ENCODE measurements at places on chromosomes 3 and 15.

DNA sequence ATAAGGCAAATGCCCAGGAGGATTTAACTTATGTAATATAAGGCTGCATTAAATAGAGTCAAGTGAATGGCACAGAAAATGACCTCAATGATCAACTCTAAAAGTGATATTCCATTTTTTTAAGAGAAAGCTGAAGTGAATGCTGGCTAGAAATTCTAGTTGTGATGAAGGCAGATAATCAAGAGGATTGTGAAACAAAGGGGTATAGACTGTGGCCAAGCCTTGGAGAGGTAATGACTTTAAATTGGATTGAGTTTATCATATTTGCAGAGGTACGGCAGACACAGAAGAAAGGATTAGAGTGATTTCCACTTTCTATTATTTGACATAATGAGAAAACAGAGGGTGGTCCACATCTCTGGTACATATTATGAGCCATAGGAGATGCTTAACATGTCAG, 269.2 kb downstream of the MECOM start:
- no peak for DNase-seq

DNA sequence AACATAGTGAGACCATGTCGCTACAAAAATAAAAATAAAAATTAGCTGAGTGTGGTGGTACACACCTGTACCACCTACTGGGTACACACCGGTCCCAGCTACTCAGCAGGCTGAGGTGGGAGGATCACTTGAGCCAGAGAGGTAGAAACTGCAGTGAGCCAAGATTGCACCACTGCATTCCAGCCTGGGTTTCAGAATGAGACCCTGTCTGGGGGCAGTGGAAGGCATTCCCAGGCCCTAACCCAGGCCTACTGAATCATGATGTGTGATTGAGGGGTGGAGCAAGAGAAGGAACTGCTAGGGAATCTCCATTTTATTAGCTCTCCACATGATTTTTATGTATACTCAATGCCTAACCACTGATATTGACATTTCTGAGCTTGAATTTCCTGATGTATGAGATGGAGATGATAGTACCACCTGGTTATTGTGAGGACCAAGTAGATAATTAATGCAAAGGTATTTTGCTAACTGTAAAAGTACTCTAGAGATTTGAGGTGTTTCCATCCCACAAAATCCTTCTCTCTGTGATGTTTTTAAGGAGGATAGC, 169.5 kb upstream of the UMPS start:
- no peak for DNase-seq

DNA sequence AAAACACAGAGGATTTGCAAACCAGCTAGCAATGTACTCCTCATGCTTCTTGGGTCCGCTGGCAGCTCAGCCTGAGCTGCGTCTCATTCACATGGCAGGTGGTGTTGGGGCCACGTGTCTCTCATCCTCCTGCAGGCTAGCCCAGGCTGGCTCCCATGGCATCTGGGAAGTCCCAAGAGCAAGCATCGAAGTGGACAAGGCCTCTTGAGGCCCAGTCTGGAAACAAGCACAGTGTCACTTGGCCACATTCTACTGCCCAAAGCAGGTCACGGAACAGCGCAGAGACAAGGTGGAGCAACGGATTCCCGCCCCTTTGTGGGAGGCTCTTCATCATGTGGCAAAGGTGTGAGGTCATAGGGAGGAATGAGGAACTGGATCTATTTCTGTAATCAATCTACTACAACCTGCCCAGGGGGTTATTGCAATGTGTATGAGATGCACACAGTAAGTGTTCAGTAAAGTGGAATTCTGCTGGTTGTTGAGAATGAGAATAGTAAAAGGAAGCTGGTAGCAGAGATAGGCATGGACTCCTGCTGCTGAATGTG, 128.3 kb downstream of the TPRA1 start:
- DNase-seq, result no peak

- no peak for DNase-seq
Measured at GRCh38 chr3:115697263-115698053, 74.1 kb downstream of the GAP43 start.

DNA sequence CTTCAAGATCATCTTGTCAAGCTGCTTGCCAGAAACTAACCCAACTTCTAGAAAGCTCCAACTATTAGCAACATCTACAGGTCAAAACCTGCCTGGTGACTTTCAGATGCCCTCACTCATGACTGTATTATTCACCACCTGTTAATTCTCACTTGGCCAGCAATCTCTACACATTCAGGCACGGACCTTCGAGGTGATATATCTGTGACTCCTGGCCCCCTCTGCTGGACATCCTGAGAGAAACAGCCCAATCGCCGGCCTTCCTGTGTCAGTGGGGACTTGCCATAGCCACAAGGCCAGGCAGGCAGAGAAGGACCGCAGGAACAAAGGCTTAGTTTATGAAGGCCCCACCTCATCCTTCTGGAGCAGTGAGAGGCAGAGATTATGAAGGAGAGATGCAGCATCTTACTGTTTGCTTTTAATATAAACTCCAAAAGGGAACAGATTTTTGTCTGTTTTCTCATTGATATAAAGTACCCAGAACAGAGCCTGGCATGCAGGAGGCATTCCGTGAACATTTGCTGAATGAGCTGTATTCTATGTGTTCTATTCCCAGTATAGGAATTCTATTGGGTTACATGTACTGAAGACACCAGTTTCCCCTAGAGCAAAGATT, 24.4 kb upstream of the OCA2 start:
- DNase-seq, result peak; percentile 26

DNA sequence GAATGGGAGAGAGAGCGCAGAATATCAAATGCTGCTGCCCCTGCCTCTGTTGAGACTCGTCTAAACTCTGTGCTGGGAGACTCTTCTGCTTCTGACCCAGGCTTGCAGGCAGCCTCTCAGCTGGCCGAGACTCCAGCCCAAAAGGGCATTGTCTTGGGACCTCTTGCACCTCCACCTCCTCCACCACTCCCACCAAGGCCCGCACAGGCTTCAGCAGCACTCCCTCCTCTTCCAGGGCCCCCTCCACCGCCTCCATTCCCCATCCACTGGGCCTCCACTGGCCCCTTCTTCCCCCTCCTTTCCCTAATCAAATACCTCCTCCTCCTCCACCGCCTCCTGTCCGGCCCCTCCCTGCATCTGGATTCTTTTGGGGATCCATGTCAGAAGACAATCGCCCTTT, 31.3 kb downstream of the GMNC start:
- no peak for DNase-seq

DNA sequence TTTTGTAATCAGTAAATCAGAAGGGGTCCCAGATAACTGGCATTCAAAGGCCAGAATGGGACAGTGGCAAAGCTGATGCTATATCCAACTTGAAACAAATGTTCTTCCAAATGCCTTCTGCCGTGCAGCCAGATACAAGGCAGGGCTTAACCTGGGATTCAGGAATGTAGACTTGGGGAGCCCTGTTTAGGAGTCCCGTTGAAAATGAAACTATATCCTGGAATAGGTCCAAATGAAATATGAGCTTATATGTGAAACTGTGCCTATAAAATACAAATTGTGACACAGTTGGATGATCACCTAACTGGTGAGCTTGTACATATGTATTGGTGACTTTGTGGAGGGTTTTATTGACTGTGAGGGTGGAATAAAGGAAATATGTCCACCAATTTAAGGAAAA, 28.7 kb downstream of the FRMD4B start:
- no peak for DNase-seq

DNA sequence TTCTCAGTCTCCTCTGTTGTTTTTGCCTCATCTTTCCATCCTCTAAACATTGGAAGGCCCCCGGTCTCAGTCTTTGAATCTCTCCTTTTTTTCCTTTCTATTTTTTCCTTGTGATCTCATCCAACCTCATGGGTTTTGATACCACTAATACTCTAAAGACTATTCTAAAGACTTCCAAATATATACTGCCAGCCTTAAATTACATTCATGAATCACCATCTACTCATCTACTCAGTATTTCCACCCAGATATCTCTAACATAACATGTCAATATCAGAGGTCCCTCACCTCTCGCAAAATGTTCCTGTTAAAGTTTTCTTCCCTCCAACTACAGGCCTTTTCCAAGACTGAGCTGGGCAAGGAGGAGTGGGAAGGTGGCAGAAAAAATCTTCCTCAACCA, 282.5 kb upstream of the TTC14 start:
- no peak for DNase-seq

GRCh38 chr3:51393564-51393963, 2.5 kb downstream of the RBM15B start:
- DNase-seq, result no peak

- no peak for DNase-seq
Measured at GRCh38 chr3:108862865-108863798, 40.5 kb downstream of the TRAT1 start.

- DNase-seq, result no peak
Measured at GRCh38 chr15:98001663-98002194, 41.2 kb downstream of the ARRDC4 start.

DNA sequence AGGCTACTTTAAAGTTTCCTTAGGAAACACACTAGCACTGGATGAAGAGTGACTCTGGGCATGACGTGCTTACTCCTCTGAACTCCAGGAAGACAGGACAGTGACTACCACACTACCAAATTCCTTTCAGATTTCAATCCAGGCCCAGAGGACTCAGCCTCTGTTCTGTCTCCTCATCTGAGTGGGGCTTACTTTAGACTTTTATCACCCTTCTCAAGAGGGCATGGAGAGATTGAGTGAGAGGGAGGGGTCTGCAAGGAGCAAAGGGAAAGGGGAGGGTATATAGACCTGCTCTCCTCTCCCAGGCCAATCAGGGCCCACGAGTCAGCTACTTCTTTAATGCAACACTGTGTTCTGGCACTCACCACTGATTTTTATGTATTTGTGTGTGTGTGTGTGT, 29.4 kb upstream of the RSL24D1 start:
- DNase-seq, result no peak

DNA sequence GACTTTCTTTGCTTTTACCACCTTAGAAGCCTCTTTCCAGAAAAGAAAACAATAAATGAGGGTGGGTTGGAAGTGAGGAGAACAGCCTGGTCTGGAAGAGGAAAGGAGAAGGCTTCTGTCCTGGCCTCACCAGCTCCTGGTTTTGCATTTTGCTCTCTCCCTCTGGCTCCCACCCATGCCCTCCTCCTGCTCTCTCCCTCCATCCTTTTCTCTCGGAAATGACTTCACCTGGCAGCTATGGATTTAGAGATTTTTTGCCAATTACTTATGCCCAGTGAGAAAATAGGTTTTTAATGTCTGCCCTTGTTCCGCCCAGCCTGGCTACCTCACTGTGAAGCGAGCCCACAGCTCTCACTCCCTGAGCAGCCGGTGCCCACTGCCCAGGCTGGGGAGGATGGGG, 77.9 kb upstream of the NTRK3 start:
- DNase-seq, result no peak

GRCh38 chr15:53437366-53437765, 322.1 kb downstream of the WDR72 start:
- DNase-seq, result no peak

DNA sequence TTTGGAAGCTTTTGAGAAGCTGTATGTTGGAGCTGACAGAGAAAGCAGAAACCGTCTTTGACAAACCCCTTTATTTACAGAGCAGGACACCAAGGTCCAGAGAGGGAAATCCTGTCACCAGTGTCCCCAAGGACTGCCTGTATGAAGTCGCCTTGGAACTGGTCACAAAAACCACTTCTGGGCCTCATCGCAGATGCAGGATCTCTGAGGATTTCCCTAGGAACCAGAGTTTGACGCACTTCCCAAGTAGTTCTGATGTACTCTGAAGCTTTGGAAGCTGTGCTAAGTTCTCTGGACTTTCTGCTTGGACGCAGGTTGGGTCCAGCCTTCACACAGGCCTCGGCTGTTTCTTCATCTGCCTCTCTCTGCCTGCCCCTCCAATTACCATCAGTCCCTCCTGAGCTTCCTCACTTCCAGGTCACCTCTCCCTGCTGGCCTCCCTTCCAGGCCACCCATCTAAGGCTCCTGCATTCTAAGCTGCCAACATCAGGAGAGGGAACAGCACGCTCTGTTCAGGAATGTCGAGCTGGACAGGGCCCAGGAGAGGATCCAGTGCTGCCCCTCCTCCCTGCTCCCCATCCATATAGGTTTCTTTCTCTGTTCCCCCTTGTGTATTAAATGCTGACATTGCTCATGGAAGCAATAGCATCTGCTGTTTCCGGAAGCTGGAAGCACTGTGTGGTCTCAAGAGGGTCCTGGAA, 270.8 kb downstream of the OPA1 start:
- DNase-seq, result no peak

DNA sequence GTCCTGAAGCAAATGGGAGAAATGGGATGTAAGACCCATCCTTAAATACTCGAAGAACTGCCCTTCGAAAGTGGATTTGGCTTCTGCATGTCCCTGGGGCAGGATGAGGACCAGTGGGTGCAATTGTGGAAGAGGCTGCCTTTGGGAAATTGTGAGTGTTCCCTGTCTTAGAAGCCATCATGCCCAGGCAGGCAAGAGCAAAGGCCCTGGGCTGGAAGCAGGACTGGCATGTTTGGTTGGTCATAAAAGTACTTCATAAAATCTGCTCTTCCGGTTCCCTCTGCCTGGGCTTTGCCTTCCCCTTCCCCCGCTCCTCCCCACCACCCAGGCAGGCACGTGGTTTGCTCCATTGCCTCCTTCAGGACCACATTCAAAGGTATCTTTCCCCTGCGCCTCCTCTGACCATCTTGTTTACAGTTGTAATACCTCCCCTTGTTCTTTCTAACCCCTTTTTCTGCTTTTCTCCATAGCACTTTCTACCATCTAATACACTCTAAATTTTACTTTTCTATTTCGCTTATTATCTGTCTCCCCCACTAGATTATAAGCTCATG, 8.3 kb downstream of the MINAR1 start:
- DNase-seq, result no peak

DNA sequence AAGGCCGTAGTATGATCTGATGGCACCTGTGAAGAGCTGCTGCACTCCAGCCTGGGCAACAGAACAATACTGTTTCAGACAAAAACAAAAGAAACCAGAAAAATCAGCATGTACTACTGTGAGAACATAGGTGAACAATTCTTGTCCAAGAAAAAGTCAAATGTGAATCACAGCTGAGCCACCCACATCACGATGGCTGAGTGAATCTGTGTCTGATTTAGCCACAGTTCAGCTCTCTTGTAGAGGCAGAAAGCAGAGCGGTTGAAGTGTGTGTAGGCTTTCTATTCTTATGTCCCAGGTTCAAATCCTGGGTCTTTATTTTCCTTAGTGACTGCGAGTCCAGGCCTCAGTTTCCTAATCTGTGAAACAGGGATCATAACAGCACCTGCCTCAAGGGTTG, 4.4 kb upstream of the FURIN start:
- DNase-seq, result no peak

- no peak for DNase-seq
Measured at GRCh38 chr3:98809557-98809956, 46.4 kb downstream of the ST3GAL6 start.

DNA sequence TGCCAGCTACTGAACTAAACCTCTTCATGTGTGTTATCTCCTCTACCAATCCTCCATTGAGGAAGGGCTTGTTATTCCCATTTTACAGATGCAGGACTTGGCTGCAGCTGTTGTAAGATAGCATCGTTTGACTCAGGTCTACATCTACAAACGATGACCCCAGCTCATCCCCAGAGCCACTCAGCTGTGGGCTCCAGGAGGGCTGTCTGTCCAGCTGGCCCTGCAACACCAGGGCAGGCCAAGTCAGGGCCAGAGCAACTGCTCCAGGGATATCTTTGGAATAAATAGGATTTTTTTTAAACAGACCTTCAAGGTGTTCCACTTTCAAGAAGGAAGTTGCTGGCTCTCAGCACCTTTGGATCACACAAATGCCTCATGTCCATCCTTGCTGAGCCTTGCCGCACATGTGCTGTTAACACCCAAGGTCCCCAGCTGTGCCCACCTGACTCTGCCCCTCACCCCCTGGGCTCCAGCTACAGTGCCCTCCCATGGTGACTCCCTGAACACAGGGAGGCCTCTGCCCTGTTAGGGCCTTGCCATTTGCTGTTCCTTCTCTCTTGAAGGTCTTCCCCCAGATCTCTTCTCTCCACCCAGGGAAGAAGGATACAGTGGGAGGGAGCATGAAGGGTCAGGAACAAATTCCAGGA, 31.0 kb downstream of the ALDH1L1 start:
- DNase-seq, result peak; percentile 1

All from activated CD4-positive, alpha-beta T cell treated with anti-CD3 and anti-CD28 coated beads for 1 hour (primary cell).